Activated CD4-positive, alpha-beta T cell treated with anti-CD3 and anti-CD28 coated beads, Interleukin-2, amount 50 U/mL, for 1 hour (primary cell): ENCODE measurements at places on chromosomes 12 and 14.

- no peak for DNase-seq
These were observed 13.0 kb upstream of the NELL2 start for GRCh38 chr12:44889162-44889561.

GRCh38 chr14:23361763-23362162, 3.2 kb downstream of the EFS start:
- DNase-seq, result no peak

- no peak for DNase-seq
These were observed 99.4 kb downstream of the ETV6 start for GRCh38 chr12:11748903-11749302.

GRCh38 chr12:26938701-26939062, 412 bp downstream of the FGFR1OP2 start:
- no peak for DNase-seq

- no peak for DNase-seq
These were observed 27.2 kb downstream of the SLC15A4 start for GRCh38 chr12:128796439-128797118.

DNA sequence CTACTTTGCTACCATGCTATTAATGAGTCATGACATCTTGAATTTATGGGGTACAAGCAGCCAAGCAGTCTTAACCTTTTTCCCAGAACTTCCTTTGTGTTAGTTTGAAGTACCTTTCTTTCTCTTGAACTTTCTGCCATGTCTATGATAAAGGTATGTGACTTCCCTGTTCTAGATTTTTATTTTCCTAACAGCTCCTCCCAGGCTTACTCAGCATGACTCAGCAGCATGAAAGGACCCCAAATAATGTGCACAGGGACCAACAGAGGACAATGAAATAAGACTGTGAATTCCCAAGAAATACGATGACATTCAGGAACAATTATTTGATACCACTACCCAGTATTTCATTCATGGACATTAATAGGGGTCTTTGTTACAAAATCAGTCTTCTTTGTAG, 60.0 kb downstream of the TTC6 start:
- DNase-seq, result no peak

GRCh38 chr12:92619730-92620684, 82.8 kb upstream of the PLEKHG7 start:
- DNase-seq, result no peak

DNA sequence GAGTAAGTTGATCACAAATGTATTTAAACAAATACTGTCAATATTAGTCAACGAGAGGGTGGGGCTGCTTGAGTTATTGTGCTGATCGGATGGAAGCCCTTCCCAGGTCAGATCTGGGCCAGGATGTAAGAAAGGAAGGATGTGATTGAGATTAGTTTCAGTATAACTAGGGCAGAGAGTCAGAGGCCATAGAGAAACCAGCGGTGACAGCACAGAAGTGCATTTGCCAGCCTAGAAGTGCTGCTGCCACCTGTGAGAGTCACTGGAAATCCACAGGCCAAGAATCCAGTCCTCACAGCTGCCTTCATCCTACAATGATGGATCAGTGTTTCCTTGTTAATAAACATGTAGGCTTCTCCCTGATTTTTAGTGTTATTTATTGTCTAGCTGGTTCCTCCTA, 9.8 kb upstream of the FERMT2 start:
- no peak for DNase-seq

DNA sequence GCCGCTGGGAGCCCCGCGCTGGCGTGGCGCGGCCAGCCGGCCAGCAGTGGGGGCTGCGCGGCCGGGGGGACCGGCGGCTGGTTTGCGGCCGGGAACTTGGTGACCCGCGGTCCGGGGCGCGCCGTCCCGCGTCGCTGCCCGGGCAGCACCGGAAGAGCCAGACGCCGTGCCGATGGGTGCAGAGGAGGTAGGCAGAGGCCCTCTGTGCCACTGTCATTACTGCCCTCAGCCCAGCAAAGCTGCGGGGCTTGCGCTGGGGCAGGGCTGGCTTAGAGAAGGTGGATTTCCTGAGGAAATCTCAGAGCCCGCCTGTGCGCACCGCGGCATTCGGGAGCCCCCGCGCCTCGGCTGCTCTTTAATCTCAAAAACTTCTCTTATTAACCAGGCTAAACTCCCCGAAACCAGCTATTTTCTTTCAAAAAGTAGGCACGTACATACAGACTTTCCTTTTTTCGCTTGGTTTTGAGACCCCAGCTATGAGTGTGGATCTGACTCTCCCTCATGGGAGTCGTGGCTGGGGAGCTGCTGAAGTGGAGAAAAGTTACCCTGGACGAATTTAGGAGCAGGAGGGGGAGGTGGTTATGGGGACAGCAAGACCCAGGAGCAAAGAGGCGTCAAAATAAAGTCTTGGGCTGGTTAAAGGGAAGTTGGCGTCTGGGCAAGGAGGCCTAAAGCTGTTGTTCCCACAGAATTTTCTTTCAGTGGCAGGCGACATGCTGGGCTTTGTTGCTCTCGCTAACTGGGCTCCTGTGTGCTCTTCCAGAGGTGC, 802 bp downstream of the SUSD6 start:
- DNase-seq, result peak; percentile 34

- DNase-seq, result no peak
These were observed 23.1 kb upstream of the NID2 start for GRCh38 chr14:52091928-52092327.

GRCh38 chr12:2356601-2357125, 303.9 kb downstream of the CACNA1C start:
- no peak for DNase-seq

GRCh38 chr14:75077794-75078193, 8.4 kb downstream of the ZC2HC1C start:
- no peak for DNase-seq

- no peak for DNase-seq
These were observed 1.4 kb upstream of the HMGA2 start for GRCh38 chr12:65822732-65823512.

- DNase-seq, result no peak
These were observed 24.5 kb downstream of the WDR20 start for GRCh38 chr14:102164241-102164641.

DNA sequence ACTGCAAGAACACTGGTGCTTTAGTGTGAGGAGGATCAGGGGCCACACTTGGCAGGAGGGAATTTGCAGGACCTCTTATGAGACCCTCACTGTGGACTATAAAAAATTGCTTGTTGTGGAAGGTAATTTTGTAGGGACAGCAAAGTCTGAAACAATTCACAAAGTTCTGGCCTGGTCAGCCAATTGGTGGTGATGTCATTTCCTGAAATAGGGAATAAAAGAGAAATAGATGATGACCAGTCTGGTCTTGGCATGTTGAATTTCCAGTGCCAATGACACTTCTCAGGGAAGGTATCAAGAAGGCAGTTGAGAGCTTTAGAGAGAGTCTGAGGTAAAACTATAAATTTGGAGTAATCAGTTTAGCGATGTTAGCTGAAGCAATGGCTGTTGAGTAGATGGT, 129.3 kb upstream of the LMNTD1 start:
- DNase-seq, result no peak

DNA sequence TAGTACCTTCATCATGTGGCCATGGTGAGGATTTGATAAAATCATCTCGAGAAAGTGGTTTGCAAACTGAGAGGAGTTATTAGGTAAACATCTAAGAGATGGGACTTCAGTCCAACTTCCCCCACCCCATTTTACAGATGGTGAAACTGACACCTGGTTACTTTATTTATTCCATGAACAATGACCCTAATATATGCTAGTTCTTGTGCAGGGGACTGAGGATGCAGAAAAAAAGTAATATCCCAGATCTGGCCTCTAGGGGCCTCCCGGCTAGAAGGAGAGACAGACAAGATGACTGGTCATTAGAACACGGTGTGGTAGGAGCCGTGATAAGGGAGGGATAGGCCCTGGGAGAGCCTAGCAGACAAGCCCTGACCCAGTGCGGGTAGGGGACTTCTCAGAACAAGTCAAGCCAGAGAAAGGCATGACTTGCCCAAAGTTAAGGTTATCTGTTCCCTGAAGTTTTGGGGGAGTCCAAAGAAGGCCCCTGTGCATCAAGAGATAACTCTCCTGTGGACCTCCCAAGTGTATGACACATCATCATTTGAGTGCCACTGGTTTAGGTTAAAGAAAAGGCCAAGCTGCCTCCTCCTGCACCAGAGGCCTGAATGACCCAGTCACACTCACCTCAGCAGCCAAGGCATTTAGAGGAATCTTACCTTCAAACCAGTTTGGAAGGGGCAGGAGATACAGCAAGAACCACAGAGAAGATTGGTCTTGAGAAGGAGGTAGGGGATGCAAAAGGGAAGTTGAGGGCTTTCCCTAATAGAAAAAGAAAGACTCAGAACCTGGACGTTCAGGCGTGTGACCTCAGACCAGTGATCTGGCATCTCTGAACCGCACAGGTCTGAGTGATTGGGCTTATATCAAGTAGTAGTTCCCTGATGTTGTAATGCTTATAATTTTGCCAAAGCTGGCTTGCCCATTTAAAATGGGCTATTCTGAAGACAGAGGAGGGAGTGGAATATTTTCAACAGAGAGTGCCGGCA, 1.6 kb downstream of the CMKLR1 start:
- DNase-seq, result no peak

- DNase-seq, result no peak
These were observed 316.8 kb downstream of the SNAPC1 start for GRCh38 chr14:62079038-62079437.

DNA sequence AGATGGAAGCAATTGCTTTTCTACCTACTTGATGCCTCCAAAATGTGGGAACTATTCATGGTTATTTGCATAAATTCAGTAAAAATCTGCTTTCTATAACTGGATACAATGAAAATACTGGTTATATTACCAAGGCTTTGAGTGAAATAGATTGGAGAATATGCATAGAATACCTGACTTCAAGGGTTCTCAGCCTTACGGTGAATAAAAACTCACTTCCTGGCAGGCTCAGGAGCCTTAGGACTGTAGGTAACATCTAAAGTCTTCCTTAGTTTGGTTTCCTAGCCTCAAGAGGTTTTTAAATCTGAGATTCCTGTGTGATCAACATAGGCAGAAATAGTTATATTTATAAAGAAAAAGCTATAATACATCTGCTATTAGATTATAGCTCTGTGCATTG, 158.6 kb downstream of the SLC41A2 start:
- DNase-seq, result no peak

- DNase-seq, result no peak
These were observed 182.3 kb downstream of the SLC41A2 start for GRCh38 chr12:104775731-104776231.

GRCh38 chr12:103272949-103273348, 222.8 kb downstream of the C12orf42 start:
- DNase-seq, result no peak

DNA sequence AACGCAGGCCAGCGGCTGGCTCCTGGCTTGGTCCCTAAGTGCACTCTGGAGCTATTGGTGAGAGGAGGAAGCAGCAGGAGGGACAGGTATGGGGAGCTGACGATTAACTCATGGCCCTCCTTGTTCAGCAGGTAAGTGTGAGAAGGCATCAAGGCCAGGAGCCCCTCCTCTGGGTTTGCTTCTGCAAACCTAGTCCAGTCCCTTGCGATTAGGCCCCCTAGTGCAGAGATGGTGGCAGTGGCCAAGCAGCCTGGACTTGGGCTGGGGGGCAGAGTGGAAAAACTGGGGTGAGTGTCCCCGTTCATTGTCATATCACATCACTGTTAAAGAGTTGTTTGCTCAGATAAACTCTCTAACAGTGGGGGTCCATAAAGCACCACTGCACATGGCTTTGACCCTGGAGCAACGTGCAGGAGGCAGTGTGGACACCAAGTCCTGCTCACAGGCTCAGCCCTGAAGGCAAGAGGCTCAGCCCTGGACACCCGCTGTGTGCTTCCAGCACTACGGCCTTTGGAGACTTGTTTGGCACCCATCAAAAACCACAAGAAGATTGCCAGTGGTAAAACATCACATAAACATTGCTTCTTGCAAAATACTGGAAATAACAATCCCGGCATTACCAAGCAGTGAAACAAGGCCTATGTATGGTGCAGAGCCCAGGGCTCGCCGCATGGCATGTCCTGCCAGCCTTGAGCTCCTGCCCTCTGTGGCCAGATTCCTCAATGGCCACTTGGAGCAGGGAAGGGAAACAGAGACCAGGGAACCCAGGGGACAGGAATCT, 184.3 kb upstream of the RTL1 start:
- DNase-seq, result no peak

- no peak for DNase-seq
These were observed 17.5 kb upstream of the SCARB1 start for GRCh38 chr12:124881123-124881522.

- DNase-seq, result no peak
These were observed 69.8 kb downstream of the OSBPL8 start for GRCh38 chr12:76489737-76490136.

- DNase-seq, result no peak
These were observed 217.1 kb upstream of the BTG1 start for GRCh38 chr12:92362785-92363184.

- no peak for DNase-seq
These were observed 10.6 kb upstream of the ACOT1 start for GRCh38 chr14:73526036-73526984.

DNA sequence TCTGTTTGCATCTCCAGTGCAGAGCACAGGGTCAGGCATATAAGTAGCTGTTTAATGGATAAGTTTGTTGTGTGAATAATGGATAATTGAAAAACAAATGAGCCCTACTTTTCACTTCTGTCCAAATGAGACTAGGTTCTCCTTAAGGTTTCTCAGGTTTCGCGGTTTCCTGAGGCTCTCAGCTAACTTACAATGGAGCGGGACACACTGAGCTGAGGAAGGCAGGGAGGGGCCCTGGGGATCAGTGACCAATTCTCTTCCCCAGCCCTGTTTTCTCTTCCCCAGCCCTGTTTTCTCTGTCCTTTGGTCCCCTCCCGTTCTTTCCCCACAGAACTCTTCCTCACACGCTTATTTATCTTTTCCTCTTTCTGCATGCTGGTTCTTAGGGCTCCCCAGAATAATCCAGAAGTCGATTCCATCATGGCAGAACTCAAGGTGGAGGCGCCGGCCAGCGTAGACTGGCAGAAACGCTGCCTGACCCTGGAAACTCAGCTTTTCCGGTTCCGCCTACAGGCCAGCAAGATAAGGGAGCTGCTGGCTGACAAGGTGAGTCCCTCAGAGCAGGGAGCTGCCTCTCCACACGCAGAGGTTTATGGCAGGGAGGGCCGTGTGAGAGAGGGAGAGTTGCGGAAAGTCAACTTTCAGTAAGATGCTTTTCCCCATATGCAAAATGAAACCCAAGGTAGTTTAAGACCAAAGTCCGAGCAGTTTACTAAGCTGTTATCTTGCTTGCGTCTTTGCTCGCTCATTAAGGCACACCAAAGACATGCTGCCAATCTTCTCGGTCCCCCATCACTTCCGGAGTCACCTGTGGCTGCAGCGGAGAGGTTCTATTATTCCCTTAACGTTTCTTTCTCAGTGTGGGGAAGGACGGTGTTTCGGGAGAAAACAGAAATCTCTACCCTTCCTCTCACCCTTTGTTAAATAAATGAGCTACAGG, 8.6 kb downstream of the PLEKHH1 start:
- no peak for DNase-seq
